ENCODE measurements at places on chromosomes 1 and 21.

GRCh38 chr1:234957330-234958065 lies 171.1 kb downstream of the TOMM20 start:
- DNase-seq: peak; percentile 70

DNA sequence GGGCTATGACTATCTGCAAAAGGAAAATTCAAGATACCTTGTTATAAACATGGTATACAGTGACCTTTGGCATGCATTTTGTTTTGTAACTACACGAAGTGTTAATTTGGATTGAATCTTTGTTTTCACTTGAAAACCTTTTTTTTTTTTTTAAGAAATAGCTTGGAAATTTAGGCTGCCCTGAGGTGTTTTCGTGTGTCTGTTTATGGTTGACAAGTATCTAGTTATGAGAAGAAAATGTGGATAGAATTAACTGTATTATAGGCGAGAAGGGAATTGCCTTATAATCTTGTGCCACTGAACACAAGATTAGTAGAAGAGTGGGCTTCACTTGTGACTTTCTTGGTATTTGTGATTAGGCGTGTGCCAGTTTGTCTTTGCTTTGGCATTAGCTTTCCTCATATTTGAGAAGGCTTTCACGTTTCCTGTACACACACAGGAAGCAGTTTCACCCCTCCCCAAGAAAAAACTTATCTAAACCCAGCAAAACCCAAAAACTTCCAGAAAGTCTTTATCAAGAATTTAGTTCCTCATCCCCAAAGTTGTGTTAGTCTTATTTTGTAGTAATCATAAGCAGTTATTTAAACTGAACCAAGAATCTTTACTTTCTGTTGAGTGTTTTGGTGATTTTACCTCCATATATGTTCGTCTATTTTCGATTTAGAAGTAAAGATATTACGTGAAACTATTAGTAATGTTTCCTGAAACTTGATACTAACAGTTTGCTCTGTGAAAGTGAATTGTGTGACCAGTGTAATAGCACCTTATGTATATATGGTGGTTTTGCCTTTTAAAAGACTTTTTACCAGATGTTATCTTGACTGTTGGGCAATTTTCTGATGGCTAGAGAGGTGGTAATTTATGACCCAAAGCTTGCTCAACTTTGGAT lies 3.8 kb downstream of the DYRK1A start:
- no peak for DNase-seq

- DNase-seq: no peak
Measured at GRCh38 chr1:91751275-91751674, 134.7 kb downstream of the TGFBR3 start.

DNA sequence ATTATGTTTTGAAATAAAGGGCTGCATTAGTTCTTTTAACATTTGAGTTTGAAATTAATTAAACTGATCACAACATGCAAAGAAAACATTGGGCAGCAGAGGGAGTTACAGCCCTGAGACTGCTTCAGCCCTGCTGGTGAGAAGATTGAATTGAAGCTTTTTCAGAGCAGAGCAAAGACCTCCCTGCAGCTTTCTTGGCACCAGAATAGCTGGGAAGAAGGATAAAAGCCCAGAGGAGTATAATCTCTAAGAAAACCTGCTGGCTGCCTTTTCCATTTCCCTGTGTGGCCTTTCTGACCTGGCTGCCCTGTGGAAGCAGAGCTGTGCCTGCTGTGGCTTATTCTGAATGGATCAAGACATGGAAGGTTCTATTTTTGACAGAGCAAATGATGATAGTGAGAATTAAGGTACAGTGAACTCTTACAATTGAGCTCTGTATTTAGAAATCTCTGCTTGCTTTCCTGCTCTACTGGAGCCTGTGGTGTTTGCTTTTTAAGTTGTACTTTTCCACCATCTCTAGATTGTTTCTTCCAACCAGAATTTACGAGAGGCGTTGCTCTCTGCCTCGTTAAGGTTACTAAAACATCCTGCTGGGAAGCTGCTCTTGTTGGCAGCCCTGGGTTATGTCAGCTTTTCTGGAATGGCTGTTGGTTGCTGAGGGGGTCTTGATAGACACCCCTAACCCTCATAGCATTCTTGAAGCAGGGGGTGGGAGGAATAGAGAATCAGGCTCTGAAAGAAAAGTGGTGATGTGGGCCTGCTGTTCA lies 9.9 kb downstream of the SNRPE start:
- DNase-seq: peak; percentile 90

DNA sequence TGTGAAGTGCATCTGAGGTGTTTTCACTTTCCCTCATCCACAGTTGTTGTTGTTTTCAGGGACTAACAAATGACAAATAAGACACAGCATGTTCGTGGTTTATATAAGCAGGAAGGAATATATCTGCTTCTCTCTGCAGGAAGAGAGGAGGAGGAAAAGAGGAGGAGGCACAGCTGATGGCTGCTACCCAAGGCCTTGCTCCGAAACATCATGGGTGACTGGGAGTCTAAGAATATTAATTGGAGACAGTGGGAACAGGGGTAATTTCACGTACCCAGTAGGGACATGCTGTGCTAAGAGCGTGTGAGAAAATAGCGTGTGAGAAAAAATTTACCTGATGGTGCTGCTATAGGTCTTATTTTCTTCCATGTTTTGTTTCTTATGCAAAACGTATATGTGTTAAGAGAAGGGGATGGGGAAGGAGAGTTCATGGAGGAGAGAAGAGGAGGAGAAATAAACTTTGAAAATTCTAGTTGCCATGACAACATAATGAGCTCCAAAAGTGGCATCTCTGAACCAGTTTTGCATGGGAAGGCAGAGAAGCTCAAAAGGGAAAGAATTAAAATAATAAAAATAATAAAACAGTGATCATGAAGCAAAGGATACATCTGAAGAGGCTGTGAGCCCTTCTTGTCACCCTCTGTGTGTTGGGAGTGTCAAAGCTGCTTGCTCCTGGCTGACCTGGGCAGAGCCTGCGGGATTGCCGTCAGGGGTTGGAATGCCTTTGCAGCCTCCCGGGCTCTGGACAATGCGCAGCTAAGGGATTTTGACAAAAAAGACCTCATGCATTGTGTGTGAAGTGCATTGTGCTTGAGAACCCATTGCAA lies 192.0 kb downstream of the CACNA1E start:
- peak; percentile 94 for DNase-seq

DNA sequence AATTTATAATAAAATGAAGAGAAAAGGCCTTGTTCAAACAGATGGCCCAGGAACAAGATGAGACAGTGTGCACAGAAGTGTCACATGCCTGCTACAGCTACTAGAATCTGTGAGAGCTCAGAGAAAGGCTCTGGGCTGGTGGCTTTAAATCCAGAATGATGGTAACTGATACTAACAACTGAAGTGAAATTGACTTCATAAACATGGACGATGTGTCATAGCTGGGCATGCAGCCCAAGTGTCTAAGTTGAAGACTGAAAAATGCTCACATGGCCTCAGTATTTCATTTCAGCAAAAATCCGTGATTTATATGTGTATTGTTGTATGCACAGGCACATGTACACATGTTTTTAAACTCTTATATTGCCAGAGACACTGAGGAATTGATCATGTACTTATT lies 208.3 kb upstream of the RUNX1 start:
- no peak for DNase-seq

GRCh38 chr1:200154069-200154767 lies 126.7 kb downstream of the NR5A2 start:
- no peak for DNase-seq

Data from neural progenitor cell (in vitro differentiated cells).